ENCODE measurements at places on chromosomes 12 and 14.

DNA sequence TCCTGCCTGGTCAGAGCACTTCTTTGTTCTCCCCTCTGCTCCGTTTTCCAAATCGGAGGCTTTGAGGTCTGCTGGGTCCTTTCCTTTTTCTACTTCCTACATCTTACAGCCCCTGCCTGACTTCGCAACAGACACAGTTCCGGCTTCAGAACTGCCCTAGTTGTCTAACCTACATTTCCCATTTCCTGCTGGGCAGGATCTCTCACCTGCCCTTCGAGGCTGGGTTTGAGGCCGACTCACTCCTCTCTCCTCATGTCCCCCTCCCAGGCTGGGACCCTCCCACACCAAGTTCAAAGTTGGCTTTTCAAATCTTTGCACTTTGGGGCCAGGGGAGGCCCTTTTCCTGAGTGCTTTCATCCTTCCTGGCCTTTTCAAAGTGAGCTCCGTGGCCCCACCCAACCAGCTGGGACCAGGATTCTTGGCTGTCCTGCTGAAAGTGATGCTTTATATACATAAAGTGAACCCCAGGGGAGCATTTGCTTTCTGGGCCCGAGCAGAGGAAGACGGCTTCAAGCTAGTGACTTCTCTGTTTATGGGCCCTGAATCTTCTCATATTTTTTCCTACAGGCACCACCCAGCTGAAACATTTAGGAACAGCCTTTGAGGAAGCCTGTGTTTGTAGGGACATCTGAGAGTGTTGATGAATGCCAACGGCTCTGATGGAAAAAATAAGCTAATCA is 281.0 kb upstream of the CRY1 start:
- DNase-seq = peak; percentile 12

DNA sequence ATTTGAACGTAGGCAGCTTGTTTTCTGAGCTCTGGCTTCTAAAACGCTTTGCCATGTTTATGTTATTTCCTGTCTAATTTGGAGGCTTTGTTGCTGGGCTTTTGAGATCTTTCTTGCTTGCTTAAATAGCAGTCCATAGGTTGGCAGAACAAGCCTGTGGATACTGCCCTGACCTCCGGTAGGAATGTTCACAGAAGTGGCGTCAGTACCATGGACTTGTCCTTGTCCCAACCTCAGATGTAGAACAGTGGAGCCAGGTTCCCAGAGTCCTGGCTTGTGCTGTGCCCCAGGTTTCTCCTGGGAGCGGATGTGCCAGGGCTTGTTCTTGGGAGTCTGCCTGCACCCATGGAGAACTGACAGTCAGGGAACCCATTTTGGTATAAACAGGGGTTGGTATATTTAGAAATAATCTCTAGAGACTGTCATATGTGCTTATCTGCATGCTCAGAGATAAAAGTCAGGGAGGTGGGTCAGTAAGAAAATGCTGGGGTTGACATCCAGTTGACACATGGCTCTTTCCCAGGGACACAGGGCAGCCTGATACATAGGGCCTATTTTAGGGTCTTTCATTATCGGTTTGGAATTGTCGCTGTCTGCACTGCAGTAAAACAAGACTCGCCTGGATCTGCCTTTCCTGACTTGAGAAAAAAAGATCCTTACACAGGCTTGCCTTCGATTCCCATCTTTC is 22.9 kb downstream of the CACNA1C start:
- DNase-seq = no peak

DNA sequence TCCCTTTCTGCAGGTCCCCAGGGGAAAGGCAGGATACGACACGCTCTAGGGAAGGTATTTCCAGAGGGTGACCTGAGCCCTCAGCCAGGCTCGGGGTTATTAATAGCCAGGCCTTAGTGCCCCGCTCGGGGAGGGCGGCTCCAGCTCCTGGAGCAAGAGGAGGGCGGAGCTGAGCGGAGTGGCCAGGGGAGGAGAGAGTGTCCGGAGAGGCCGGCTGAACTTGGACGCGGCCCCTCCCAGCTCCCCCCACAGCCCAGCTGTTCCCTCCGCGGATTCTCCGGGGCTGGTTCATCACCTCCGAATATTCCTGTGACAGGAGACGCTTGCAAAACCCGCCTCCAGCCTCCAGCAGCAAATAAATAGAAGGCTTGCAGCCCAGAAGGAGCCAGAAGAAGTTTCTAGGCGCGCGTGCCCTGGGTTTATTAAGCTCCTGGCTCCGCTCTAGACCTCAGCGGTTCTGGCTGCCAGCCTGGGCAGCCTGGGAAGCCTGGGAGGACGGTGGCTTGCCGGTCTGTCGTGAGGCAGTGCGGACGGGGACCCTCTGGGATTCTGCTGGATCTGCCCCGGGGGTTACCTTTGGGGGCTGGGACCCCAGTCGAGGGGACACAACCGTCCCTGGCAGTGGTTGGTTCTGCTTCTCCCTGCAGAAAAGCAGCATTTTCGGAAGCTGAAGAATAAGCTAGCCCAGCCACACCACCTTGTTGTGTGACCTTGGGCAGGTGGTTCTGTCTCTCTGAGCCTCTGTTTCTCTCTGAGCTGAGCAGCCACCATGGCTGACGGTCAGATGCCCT is at the start of gene HSPB8:
HSPB8 (plus strand) TSS at position 388 of the 791 bp plus-strand sequence; CDS start at position 770, 382 bp downstream.
- DNase-seq = no peak

GRCh38 chr12:104490186-104490585 is 33.4 kb downstream of the CHST11 start:
- DNase-seq = no peak

DNA sequence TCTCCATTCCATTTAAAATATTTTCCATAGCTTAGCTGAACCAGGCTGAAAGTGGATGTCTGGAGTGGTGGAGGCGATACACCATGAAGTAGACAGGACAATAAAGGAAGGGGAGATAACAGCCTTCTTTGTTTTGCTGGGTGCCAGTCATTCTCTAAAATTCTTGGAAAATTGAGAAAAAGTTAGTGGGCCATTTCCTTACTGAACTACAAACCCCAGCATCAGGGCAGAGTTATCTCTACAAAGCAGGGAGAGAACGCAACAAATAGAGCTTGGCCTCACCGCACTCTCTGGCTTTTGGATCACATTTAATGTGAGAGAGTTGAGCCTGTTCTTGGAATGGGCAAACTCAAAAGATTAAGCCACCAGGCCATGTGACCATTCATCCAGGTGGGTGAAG is 41.2 kb upstream of the LRRC10 start:
- no peak for DNase-seq

DNA sequence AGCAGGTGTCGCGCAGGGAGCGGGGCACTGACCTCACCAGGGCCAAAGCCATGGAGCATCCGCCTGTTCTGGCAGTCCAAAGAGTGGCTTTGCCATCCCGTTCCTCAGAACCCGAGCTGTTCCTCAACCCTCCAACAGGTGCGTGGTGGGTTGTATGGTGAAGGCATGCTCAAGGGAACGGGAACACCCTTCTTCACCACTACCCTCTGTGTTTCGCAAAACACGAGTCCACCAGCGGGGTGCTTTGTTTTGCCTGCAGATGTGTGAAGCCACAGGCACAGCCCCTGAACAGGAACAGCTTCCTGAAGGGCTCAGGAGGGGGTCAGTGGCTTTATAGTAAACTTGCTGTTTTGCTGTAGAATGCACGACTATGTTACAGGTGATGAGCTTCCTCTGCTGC is 52.7 kb downstream of the SMOC1 start:
- DNase-seq = no peak

DNA sequence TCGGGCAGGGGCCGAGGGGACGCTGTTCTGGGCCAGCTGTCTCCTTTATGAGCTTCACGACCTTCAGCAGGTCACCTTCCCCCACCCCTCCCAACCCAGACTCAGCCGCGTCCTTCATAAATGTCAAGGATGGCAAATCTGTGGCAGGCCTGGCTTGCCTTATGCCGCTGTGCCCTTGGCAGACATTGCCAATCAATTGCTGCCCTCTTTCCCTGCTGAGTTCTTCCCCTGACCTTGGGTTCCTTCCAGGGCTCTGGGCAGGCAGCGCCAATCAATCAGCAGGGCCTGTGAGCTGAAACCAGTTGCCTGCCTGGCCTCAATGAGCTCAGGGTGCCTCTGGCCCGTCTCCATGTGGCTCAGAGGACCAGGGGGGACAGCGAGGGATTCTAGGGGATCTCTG is 7.7 kb downstream of the FAM222A start:
- no peak for DNase-seq

DNA sequence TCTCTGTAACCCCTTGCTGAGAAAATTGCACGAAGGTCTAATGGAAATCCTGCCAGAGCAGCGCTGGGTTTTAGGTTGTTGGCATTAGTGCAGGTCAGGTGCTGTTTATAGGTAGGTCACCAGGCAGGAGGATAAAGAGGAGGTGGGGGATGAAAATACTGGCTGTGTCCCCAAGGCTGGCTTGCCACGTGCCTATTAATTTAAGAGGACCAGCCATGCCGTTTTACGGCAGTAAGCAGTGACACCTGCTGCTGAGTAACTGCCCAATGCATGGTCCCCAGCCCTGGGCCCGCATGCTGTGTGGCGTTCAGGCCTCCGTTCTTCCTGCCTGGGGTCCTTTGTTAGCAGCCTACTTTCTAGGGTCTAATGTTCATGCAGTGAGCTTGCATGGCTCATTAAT is 67.2 kb downstream of the WDR20 start:
- no peak for DNase-seq

DNA sequence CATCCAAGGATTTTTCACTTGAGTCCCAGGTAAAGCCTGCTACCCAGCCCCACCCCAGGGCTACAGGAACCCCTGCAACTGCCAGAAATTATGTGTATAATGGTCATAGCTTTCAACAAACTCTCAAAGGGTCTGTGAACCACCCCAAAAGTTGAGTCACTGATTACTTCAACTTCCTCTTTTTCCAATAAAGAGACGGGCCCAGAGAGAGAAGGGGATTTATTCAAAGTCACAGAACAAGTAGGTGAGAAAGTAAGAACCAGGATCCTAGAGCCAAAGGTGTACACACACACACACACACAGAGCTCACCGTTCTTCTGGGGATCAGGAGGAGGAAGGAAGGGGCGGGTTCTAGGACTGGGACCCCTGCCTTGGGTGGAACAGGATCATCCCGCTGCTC is 4.8 kb upstream of the ITPK1 start:
- no peak for DNase-seq

DNA sequence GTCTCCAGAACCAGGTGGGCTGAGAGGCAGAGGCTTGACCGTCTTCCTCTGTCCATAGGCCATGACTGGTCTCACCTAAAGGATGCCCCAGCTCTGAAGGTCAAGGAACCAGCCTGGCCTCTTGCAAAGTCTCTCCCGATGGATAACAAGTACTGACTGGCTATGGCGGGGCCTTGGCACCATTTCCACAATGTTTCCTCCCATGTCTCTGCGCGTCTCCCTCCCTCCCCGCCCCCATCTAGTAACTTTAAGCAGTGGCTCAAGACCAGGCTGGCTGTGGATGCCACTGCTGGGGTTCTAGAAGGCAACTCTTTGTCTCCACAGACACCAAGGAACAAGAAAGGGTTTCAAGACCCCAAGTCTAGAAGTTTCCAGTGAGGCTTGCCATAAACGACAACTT is 275.5 kb downstream of the DPF3 start:
- no peak for DNase-seq

DNA sequence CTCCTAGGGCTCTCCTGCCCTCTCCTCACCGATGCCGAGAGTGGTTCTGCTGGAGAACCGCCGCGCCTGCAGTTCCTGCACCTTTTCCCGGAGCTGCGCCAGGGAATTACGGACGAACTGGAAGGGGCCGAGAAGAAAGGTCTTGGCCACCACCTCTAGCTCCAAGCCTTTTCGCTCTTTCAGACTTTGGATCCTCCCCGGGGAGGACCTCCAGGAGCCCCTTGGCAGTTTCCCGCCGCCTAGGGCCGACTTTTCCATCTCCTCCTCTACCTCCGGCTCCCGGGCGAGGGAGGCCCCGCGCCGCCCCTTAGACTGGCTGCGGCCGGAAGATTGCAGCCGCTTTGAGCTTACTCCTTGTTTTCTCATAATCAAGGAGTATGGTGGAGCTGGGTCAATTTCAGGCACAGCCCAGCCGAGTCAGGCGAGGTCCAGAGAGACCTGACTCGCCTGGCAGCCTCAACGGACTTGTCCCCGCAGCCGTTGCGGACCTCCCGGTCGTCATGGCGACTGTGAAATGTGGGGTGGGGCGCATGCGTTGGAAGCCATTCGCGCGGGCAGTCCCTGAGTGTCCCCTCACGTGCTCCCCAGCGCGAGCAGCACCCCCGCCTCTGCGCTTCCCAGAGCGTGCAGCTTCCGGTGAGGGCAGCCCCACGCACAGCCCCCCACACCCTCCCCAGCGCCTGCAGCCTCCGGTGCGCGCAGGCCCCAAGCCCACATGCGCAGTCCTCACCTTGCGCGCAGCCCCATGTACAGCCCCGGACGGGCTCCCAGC is at the start of gene DPY19L2:
DPY19L2 (minus strand) TSS at position 466 of the 772 bp plus-strand sequence; CDS start at position 366, 100 bp downstream.
- DNase-seq = peak; percentile 71

DNA sequence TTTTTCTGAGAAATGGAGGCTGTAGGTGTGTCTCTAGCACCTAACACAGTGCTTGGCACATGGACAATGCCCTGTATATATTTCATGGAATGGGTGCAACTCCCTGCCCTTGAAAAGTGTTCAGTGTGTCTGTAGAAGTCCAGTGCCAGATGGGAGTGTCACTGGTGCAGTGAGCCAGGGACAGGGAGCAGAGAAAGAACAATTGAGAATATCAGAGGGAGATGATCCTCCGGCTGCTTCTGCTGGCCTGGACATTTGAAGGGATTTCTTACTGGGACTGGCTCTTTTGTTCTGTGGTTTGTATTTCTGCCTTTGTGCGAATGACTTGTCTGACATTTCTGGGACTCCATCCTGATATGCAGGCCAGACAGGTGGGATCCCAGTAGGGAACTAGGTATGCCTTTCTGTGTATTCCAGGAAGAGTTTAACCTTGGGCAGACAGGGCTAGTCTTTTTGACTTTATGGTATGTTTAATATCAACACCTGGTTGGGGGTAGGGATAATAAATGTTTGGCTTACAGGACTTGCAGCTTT is 328.0 kb downstream of the NRXN3 start:
- no peak for DNase-seq

DNA sequence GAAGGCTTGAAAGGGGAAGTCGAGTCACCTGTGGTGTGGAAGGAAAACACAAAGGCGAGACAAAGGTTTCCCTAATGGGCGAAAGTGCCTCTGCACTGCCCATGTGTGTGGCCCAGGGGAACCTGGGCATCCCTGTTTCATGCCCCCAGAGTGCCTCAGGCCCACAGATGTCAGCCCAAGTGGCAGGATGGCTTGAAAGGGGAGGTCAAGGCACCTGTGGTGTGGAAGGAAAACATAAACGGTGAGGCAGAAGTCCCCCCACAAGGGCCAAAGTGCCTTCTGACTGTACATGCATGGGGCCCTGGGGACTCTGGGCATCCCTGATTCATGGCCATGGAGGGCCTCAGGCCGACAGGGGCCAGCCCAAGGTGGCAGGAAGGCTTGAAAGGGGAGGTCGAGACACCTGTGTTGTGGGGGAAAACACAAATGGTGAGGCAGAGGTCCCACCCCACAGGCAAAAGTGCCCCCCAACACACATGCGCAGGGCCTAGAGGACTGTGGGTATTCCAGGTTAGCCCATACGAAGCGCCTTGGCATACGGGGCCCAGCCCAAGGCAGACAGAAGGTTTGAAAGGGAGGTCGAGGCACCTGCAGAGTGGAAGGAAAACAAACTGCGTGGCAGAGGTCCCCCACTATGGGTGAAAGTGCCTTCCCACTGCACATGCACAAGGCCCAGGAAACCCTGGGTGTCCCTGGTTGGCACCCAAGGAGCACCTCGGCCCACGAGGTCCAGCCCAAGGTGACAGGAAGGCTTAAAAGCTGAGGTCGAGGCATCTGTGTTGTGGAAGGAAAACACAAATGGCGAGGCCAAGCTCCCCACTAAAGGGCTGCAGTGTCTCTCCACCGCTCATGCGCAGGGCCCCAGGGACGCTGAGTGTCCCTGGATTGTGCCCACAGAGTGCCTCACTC is 382.3 kb downstream of the ALG10 start:
- no peak for DNase-seq

All from activated CD4-positive, alpha-beta T cell treated with anti-CD3 and anti-CD28 coated beads, Interleukin-10, Interleukin-2, amounts not matched to agents 100 ng/mL and 50 ng/mL, durations not matched to agents 16 hours and 8 hours (primary cell).